ENCODE measurements at places on chromosomes 2 and 18.

DNA sequence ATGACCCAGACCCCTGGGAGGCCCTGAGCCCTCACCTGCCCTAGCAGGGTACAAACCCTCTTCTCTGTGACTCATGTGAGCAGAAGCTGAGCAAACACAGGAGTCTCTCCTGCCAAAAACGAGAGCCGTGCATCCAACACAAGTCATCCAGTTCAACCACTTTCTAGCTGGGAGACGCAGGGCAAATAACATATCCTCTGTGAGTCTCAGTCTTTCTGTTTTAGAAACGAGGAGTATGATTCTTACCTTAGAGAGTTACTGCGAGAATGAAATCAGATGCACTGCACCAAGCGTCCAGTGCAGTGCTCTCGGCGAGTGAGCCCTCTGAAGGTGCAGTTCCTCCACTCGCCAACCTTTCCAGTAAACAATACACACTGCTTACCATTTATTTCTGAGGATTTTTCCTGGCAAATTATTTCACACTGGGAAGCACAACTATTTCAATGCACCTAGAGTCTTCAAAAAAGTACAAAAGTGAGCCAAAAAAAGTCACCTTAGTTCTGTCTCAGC, 331.8 kb upstream of the MYT1L start:
- DNase-seq, result no peak

DNA sequence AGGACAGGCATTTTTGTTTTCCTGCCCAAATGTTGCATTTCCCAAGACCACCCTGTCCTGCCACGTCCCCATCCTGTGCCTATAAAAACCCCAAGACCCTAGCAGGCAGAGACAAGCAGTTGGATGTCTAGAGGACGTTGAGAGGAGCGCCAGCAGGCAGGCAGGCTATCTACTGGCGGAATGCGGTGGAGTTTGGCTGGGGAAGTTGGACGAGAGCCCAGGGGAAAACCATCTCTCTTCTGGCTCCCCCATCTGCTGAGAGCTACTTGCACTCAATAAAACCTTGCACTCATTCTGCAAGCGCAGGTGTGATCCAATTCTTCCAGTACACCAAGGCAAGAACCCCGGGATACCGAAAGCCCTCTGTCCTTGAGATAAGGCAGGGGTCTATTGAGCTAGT, 72.5 kb downstream of the ARL6IP6 start:
- DNase-seq, result no peak

DNA sequence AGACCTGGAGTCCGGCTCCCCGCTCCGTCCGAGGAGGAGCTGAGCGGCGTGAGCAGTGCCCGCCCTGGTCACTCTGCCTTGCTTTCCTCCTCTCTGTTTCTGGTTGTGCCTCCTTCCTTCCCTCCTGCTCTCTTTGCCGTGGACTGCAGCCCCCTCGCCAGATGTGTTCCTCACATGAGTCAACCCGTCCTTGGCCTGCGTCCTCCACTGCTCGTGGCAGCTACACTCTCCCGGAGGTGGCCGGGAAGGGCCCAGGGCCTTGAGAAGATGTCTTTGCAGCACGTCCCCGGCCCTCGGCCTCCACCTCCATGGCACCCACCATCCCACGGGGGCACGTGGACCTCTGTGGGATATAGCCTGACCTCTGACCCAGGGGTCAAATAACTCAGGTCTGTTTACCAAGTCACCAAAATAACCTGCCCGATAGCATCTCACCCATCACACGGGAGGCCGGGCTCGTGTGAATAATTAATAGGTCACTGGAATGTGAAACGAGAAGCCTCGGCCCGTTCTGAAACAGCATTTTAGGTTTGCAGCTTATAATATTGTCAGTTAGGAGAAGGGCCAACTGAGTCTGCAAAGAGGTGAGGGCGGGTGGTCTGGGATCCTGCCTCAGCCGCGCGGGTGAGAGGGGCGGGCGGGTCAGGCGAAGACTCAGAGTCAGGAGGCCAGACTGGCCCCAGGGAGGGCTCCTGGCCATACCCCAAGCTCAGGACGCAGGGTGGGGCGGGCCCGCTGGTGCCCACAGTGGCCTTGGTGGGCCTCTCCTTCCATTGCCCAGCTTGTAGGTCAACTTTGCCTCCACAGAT, 42.6 kb downstream of the NFATC1 start:
- DNase-seq, result no peak

- DNase-seq, result no peak
These were observed 331.8 kb upstream of the VWC2L start for GRCh38 chr2:214079032-214079431.

DNA sequence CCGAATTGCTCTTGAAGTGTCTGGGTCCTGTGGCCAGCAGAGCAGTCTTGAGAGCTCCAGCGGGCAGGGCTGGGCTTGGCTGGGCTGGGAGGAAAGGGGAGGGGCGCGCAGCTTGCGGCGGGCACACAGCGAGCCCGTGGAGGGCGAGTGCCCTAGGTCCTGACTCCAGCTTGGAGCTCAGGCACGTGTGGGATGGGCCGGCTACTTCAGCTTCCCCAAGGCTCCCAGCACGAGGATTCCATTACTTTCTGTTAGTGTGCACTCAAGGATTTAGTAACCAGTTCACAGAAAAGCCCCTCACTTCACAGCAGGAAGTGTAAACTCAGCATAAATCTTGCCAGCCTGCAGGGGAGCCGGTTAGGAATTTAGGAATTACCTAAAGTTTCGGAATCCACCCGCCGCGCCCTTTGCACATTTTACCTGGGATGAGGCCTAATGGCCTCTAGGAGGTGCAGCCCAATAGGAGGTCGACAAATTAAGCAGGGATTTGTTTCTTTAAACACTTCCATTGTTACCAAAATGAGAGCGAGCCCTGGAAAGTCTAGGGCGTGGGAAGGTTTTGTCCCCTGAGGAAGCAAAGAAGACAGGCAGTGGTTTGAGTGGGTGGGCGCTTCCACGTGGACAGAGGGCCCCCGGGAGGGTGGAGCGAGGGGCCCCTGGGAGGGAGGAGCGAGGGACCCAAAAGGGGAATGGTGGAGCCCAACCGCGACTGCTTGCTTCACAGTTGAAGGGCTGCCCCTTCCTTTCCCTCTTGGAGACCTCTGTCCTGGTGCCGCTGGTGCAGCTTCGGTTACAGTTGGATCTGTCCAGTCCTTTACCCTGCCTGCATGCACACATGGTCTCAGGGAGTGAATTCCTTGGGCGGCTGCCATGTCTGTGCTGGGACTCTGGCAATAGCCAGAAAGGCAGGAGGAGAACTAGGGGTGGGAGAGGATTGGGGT, 93.3 kb downstream of the CTAGE1 start:
- peak; percentile 61 for DNase-seq

- DNase-seq, result peak; percentile 66
These were observed at the start of gene ICA1L for GRCh38 chr2:202871300-202872141. TSS of gene ICA1L (minus strand) at chr2:202871766. CDS start at chr2:202829009, 42,757 bp downstream.

DNA sequence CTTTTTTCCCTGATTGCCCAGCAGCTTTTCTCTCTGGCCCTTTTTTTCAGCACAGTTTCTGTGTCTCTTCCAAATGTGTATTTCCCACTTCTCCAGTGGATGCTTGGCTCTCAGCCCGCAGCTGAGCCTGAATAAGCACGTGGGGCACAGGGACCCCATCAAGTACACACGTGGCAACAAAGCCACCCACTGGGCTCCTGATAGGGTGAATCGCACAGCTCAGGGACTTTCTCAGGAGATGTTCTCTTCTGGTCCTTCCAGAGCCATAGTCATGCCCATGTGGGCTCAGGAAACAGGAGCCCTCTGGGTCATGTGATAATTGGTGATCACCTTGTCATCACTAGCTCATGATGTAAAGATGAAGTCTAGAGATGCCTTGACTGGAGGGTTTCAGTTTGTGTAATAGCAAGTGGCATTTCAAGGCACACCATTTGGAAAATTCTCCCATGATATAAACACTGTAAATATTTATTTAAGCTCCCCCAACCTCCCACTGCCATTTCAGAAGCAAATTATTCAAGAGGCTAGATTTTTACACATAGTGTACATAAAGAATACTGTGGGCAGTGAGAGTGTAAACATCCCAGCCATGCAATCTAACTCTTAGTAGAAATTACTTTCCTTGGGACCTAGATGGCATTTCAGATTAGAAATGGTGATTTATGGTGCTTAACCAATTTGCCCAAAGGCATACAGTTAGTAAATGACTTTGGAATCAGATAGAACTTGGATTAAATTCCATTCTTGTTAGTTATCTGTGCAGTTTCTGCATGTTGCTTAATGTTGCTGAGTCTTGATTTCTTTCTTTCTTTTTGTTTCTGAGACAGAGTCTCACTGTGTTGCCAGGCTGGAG, 597.5 kb downstream of the SLC4A3 start:
- no peak for DNase-seq

- DNase-seq, result no peak
These were observed 1069.2 kb upstream of the CHAC2 start for GRCh38 chr2:52698408-52698807.

GRCh38 chr18:44682871-44683221, 2.2 kb downstream of the SETBP1 start:
- DNase-seq, result no peak

- DNase-seq, result no peak
These were observed 3.8 kb downstream of the STAM2 start for GRCh38 chr2:152171718-152172117.

DNA sequence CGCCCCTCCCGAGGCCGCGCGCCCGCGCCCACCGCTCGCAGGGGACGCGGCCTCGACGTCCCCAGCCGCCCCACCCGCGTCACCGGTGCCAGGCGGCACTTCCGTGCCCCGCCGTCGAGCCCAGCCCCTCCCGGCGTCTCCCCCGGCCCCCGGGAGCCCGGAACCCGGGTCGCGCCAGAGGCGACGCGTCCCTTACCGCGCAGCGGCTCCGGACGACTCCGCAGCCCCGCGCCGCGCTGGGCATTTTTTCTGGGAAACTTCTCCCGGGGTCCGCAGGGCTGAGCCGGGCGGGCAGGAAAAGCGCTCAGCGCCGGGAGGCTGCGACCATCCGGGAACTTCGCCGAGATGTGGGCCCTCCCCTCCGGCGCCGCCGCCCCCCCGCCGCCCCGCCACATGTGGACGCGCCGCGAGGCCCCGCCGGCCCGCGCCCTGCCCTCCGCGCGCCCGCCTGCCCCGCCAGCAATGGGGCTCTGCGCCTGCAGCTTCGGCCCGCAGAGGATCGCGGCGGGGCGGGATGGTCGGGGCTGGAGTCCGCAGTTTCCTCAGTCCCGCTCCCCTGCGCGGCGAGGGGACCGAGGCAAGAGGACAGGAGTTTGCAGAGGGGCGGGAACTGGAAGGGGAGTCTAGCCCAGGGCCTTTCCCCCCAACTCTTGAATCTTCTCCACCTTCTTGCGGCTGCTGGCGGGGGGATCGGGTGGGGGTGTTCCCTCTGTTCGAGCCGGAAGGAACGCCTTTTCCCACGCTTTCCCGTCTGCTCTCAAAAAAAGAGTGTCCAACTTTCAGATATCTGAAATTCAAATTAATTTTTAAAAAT, 81.5 kb downstream of the CHRNA1 start:
- peak; percentile 70 for DNase-seq

DNA sequence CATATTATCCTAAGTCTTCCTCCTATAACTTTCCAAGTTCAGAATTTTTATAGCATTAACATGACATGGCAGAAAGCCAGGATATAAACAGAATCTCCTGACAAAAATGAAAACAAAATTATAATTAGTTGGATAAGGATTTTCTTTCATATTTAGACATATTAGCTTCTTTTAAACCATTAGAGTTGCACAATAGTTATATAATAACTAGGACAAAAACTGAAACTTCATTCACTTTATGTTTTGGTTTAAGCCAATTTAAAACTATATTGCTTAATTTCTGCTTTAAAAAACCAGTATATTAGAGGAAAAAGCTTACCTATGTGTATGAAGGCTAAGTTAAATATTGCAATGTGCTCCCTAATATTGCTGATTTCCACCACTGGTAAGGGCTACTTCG, 254.8 kb downstream of the GPD2 start:
- no peak for DNase-seq

All from HEK293T (cell line).